ENCODE measurements at places on chromosomes 4 and X.

DNA sequence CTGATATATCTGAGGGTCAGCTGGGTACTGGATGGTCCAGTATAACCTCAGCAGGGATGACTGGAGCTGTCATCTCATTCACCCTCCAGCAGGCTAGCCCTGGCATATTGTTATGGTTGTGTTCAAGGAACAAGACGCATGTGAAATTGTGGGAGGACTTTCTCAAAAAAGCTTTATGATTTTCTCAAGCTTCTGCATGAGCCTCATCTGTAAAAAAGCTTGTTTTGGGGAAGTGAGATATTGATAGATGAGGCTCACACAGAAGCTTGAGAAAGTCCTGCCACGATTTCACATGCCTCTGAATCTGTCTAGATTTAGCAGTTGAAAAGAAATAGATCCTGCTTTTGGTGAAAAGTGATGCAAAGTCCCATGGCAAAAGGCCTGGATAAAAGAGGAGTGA, 93.4 kb downstream of the SPCS3 start:
- no peak for DNase-seq

DNA sequence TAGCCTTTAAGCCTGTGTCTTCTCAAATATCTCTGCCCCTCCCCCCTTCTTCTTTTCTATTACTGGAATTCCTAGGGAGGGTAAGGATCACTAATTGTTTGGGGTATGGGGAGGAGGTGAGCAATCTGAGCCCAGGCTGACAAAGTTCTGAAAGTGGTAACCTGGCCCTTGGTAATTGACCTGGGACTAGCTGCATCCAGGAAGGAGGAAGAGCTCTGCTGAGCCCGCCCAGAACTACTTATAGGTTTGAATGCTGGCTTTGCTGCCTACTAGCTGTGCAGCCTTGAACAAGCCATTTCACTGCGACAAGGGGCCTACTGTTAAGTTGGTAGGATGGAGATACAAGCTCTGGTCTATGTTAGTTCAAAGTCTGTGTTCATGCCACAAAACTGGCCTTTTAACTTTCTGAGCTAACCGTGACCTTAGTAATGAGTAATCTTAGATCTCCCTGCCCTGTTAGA, 37.8 kb downstream of the DGKK start:
- no peak for DNase-seq

DNA sequence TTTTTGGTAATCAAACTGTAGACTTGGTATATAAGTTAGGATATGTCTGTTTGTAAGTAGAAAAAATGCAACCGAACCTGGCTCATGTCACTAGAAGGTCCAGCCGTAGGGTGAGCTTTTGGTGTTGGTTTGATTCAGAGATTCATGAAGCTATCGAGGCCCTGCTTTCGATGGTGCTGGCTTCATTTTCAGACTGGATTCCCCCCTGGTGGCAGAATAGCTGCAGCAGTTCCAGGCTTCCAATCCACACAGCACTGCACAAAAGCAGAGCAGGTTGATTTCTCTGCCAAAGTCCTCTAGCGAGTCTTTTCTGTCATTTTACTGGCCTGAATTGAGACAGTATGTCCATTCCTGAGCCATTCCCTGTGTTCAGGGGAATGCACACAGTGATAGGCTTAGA, 33.1 kb downstream of the PDK3 start:
- DNase-seq: no peak

DNA sequence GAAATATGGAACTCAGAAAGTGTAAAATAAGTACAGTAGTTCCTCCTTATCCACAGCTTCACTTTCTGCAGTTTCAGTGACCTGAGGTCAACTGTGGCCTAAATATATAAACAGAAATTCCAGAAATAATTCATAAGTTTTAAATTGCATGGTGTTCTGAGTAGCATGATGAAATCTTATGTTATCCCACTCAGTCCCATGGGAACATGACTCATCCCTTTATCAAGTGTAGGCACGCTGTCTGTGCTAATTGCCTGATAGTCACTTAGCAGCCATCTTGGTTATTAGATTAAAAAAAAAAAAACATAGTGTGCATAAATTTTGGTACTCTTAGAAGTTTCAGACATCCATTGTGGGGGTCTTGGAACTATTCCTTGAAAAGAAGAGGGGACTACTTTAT, 983.4 kb upstream of the ADGRL3 start:
- no peak for DNase-seq

GRCh38 chr4:24742773-24743172, 52.6 kb upstream of the SOD3 start:
- no peak for DNase-seq
